ENCODE measurements at places on chromosomes 6 and 20. TPM values are rescaled to one million over a fixed set of nuclear protein-coding genes. Genes with fewer than 3 reads are reported as not detected.

The DZANK1 gene
- 11.1 TPM for polyA plus RNA-seq

The FBXO5 gene
- polyA plus RNA-seq = 13.8 TPM

The THEMIS gene
- 0.14 TPM for polyA plus RNA-seq

The OR2J2 gene
- polyA plus RNA-seq = not detected

The SLC12A5 gene
- 191 TPM for polyA plus RNA-seq

The GJA10 gene
- not detected for polyA plus RNA-seq

The RAB44 gene
- 0.05 TPM for polyA plus RNA-seq

The TBC1D32 gene
- 12.2 TPM for polyA plus RNA-seq

The CST5 gene
- polyA plus RNA-seq = not detected

The ZSCAN9 gene
- polyA plus RNA-seq = 21.9 TPM

The CRISP3 gene
- polyA plus RNA-seq = not detected

The BEND6 gene
- polyA plus RNA-seq = 64.8 TPM

The MUC21 gene
- polyA plus RNA-seq = 0.08 TPM

The ZNF391 gene
- 9.3 TPM for polyA plus RNA-seq

The KLHDC3 gene
- polyA plus RNA-seq = 136 TPM

The KCNK17 gene
- polyA plus RNA-seq = 0.53 TPM

The CPNE5 gene
- 88.4 TPM for polyA plus RNA-seq

The DNAH8 gene
- polyA plus RNA-seq = 0.17 TPM

The BTNL2 gene
- polyA plus RNA-seq = 0.67 TPM

The OPRM1 gene
- 2.5 TPM for polyA plus RNA-seq

The TGM6 gene
- not detected for polyA plus RNA-seq

The MUCL3 gene
- 0.06 TPM for polyA plus RNA-seq

The FILIP1 gene
- polyA plus RNA-seq = 2.0 TPM
